HS-27A (cell line): ENCODE measurements at places on chromosomes 2 and 18.

DNA sequence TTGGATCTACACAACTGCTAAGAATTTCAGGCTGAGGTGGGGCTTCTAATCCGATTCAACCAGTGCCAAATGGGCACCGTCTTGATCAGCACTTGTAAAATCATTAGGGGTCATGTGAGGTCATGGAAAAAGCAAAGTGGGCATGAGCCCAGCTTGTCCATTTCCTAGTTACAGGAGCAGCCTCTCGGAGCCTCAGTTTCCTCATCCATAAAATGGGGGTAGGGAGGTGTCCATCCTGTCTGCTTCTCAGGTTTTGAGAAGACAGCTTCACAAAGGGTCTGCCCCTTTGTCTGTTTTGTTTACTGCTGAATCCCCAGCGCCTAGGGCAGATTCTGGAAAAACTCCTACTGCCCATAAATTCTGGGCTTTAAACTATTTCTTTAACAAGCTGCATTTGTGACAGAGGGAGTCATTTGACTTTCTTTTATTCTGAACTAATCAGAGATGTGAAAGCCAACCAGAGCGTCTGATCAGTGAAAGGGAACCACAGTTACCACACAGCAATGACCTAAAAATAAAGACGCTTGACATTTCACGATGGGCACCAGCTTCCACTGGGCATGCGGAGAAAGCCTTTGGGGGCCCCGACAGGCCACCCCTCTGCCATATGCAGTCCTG, 38.9 kb downstream of the DNMT3A start:
- no peak for DNase-seq

GRCh38 chr2:177397481-177398289, 5.1 kb downstream of the AGPS start:
- no peak for DNase-seq

DNA sequence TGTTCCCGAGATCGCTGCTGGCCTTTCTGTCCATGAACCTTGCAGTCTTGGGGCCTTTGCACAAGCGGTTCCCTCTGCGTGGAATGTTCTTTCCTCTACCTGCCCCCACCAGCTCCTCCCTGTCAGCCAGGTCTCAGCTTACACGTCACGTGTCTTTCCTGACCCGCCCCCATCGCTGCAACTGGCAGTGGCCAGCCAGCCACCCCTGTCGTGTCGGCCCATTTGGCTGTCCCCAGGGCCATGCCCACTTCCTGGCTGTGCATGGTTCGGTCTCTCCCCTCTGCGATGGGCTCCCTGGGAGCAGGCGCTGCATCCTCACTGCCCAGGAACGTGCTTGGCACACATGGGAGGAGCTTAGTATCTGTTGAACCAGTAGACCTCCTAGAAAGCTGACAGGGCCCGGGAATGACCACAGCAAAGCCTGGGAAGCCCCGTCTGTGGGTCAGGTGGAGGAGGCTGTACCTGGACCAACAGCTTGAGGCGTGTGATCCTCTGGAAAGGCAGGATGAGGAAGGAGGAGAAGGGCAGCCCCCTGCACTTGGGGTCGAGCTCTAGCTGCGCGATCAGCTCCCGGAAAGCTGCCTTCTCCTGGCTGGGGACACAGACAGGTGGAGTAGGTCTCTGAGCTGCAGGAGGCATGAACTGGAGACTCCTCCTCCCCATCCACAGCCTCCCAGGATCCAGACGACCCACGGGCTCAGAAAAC, 21.0 kb downstream of the SNORC start:
- no peak for DNase-seq

- DNase-seq: no peak
Measured at GRCh38 chr18:71287268-71287667, 998.4 kb downstream of the SOCS6 start.

- peak; percentile 66 for DNase-seq
Measured at GRCh38 chr18:48922801-48923730, 27.7 kb downstream of the SMAD7 start.

GRCh38 chr2:162885281-162886070, 46.9 kb upstream of the KCNH7 start:
- DNase-seq: no peak

GRCh38 chr18:65358306-65358705, 392.5 kb upstream of the CDH7 start:
- no peak for DNase-seq

DNA sequence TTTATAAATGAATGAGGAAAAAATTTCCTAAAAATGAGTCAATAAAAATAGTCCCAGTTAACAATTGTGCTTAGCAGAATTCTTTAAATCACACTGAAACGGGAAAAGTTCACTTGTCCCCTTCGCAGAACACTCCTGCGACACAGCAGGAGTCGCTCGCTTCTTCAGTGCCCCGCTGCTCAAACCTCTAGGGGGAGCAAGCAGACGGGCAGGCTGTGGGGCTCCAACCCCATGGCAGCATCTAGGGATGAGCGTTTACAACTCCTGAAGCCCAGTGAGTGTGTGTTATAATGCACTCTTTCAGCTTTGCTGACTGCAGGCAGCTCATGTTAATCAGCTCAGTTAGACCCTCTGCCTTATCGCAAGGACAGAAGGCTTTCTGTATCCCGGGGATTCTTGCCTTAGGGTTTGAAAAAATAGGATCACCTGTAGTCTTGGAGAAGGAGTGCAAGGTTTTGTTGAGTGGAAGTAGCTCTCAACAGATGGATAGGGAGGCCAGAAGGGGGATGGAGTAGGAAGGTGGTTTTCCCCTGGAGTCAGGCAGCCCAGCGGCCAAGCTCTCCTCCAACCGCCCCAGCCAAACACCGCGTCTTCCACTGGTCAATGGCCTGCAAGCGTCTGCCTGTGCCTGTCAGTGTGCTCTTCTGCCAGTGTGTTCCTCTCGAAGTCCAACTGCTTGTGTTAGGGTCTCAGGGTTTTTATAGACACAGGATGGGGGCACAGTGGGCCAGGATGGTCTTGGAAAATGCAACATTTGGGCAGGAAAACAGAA, 1977.7 kb upstream of the LRRTM1 start:
- no peak for DNase-seq
